C1 segment of cervical spinal cord (tissue), 14 donors: ENCODE measurements at places on chromosomes 1 and 21.

DNA sequence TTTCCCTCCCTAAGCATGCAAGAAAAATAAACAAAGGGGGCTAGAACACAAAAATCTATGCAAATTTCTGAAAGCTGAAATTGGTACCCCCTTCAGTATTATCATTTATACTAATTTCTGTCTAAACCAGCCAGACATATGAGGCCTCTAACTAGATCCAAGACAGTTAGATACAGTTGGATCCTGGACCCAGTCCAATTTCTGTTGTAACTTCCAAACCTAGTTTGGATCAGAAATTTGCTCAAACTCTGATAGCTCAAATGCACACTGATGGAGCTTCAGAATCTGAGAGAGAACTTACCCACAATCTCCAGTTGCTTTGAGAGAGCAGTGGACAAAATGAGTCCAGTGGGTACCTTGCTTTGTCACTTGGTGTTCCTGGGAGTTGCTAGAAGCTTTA, 11.9 kb downstream of the CEP350 start:
- no peak for DNase-seq

DNA sequence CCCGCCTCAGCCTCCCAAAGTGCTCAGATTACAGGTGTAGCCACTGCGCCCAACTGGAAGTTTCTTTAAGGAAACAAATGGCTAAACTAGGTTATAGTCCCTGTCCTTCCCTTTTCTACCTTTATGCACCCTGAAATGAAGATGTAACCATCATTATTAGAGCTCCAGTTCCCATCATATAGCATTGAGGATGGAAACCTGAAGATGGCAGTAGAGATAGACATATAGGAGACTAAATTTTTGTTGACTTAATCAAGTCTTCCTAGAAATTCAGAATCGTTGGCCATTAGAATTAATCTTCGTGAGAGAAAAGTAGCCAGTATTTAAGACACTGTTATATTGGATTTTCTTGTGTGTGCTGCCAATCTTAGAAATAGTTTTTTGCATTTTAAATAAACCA, 1016.3 kb upstream of the NCAM2 start:
- no peak for DNase-seq

GRCh38 chr1:119081267-119081666, 59.2 kb downstream of the WARS2 start:
- DNase-seq = no peak

GRCh38 chr1:60149251-60149650, 75.7 kb upstream of the C1orf87 start:
- DNase-seq = no peak

DNA sequence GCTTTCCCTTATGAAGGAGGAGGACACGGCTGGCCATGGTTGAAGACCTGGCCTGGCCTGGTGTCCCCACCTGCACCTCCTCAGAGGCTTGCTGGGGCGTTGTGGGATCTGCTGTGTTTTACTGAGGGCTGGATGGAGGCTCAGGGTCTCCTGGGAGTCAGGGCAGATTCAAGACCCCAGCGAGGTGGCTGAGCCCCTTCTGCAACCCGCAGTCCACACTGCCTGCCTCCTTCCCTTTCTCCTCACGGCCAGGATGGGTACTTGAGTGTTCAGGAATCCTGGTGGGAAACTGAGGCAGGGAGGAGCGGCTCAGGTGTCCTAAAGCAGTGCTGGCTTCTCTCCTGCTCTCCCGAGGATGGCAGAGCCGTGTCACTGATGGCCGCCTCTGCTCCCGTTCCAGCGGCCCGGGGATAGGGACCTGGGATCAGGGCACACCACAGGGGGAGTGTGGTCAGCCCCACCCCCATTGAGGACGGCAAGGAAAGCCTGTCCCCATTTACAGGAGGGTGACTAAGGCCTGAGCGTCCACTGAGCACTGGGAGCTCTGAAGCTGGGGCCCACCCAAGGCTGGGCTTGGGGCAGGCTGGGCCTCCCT, 47.5 kb downstream of the TRPM2 start:
- no peak for DNase-seq

DNA sequence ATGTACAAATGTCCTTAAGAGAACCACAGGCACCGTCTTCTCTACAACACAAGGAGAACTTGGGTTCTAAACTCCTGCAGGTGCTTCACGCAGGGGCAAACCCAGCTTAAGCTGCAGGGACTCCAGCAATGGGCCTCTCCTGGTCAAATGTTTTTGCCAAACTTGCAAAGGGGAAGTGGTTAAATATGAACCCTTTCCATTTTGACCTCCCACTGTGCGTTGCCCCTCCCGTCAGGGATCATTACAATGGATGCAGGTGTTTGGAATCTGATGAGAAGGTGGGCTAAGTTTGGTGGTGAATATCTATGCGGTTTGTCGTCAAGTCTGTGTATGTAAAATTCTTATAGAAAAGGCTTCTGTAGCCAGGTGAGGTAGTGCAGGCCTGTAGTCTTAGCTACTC, 29.1 kb upstream of the SLC25A33 start:
- no peak for DNase-seq

DNA sequence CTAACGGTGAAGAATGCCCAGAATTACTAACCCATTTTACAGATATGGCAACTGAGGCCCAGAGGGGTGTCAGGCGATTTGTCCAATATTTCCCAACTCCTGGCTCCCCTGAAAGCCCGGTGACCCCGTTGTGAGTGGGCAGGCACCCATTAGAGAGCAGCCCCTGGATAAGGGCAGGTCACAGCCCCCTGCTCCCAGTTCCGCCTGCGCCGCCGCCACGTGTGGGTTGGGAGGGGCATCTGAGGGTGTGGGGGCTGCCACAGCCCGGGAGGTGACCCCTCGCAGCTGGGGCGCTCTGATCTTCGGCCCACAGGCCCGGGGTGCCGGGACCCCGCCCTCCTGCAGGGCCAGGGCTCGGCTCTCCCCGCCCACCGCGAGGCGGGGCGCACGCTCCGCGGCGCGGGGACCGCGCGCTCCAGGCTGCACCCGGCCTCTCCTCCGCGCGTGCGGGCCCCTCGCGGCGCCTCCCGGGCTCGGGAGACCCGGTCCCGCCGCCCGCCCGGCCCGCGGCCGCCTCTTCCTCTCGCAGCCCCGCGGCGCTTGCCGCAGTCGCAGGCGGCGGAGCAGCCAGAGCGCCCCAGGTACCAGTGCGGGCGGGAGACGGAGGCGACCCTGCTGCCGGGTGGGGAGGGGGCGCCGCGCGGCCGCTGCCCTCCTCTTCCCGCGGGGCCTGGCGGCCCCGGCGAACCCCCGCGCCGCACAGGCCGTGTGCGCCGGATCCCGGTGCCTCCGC, at the start of gene HTR6:
Gene HTR6, plus strand, starts transcription at position 423 of the 733 bp plus-strand sequence. CDS start 879 bp downstream, outside the sequence.
- no peak for DNase-seq

- DNase-seq = no peak
These were observed 552.1 kb downstream of the LMO4 start for GRCh38 chr1:87880764-87881163.

DNA sequence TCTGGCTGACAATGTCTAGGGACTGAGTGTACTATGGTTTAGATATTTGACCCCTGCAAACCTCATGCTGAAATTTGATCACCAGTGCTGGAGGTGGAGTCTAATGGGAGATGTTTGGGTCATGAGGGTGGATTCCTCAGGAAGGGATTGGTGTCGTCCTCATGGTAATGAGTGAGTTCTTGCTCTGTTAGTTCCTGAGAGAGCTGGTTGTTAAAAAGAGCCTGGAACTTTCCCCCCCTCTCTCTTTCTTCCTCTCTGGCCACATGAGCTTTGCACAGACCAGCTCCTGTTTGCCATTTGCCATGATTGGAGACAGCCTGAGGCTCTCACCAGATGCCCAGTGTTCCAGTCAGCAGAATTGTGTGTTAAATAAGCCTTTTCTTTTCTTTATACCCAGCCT, 36.6 kb upstream of the CNIH3 start:
- no peak for DNase-seq
